ENCODE measurements at places on chromosomes 4 and X. TPM values are rescaled to one million over a fixed set of nuclear protein-coding genes. Genes with fewer than 3 reads are reported as not detected.

DNA sequence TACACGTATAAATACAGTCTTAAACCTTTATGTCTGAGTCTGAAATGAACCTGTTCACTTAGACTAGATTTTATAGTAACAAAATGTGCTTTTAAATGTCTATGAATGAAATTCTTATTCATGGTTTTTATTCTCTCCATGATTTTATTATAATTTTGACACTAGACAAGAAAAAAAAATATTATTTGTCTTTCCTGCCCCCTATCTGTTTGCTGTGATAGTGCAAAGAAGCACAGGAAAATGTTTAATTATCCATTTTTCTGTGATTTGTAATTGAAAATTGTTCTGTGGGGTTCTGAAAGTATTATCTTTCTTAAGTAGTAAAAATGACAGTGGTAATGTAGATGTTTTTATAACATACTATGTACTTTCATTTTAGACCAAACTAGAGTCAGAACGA lies 52.0 kb downstream of the INTS6L start:
- peak; percentile 0 for DNase-seq

- peak; percentile 95 for DNase-seq
These were observed at the start of gene RAB28 for GRCh38 chr4:13484122-13484748. TSS of gene RAB28 (minus strand) at chr4:13484340.

VEGFC gene
- total RNA-seq: 22.5 TPM

DNA sequence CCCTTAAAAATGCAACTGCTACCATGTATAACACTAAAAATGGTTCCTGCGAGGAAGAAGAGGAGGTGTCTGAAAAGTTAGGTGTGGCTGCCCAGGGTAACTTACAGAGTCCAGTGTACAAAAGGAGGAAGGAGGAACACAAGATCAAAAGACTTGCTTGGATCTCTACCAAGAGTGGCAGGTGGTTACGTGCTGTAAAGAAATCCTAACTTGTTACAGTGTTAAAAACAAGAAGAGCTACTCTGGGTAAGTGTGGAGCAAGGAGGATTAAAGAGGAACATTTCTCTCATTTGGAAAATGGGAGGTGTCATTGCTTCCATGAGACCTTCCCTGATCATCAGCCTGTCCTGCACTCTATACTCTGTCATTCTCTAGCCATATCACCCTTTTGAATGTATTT lies 242.0 kb downstream of the PTTG2 start:
- DNase-seq: no peak

DNA sequence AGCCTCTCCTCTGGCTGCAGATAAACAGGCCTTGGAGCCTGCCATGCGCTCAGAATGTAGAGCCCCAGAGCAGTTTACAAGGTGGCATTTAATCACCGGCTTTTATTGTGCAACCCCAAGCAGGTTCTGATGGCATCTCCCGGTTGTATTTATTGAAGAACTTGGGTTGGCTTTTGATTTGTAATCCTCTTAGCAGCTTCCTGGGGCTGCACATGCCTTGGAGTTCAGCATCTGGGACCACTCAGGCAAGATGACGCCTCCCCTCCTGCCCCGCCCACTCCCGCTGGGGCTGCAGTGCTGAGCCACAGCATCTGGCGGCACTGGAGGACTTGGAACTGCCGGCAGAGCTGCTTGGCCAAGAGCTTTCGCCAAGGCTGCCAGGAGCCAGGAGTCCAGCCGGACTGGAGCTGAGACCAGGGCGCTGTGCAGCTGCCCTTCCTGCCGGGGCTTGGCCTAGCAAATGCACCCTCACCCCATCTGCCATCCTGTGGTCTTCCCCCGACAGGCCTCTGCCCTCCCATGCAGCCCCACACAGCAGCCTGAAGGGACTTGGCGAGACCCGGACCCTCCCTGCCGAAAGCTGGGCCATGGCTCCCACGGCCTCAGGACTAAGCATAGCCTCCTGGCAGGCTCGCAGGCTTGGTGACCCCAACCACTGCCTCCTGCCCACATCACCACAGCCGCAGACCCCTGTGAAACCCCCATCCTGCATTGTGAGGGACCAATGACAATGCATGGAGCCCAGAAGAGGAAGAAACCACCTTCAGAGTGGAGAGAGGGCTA lies 5.4 kb downstream of the HTRA3 start:
- peak; percentile 99 for DNase-seq

DNA sequence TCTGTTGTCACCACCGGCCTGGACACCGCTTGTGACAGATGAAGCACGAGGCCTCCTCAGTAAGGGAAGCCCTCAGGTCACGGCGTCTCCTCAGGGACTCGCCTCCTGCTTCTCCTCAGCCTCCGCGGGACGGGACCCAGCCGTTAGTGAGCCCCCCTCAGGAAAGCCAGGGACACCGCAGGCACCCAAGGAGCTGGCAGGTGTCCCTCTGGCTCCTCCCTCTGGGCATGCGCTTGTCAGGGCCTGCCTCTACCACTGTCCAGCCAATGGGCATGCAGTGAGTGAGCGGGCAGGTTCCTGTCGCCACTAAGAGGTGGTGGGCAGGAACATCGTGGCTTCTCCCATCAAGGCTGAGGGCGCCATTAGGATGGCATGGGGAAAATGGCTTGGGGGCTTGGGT lies 23.5 kb upstream of the CT55 start:
- no peak for DNase-seq

GRCh38 chr4:186598686-186599085 lies 43.3 kb upstream of the MTNR1A start:
- no peak for DNase-seq

GRCh38 chrX:24982306-24982965 lies 33.3 kb downstream of the ARX start:
- no peak for DNase-seq

All from lung (tissue), 17 donors.